Pancreas (tissue), 10 donors: ENCODE measurements at places on chromosomes 13 and 19.

GRCh38 chr13:31699650-31700049 is 39.7 kb upstream of the RXFP2 start:
- no peak for DNase-seq

DNA sequence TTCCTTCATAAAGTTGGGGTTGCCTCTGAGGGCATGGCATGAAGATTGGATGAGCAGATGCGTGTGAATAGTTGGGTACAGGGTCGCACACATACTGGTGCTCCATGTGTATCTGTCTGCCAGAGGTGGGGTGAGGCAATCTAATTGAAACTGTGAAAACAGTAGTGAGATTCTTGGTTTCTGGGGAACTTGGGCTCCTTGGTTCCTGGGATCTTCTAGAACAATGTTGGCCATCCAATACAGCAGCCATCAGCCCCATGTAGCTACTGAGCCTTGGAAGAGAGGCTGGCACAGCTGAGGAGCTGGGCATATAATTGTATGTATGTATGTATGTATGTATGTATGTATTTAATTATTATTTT is 616 bp downstream of the FCHO1 start:
- no peak for DNase-seq

DNA sequence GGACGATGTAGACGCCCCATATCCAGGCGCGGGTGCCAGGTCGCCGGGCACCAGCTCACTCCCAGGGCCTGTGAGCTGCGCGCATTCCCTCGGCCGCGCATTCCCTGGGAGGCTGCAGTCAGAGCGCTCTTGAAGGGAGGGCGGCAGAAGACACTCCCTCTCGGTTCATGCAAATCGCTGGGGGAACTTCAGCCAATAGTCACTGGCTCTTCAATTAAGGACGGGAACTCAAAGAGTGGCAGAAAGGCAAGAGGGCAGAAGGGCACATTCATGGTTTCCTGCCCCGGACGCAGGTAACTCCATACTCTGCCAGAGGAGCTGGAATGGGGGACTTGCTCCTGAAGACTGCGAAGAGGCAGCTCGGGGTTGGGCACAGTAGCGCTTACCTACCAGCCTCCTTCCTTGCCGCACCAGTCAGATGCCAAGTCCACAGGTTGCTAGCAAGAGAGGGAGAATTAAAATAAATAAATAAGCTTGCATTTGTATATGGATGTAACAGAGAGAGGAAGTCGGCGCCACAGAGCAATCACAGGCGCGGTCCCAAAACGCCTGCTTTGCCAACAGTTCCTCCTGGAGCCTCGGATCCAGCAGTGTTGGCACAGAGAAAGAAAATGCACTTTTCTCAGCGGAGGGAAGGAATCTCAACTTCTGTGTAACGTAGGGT is 459 bp downstream of the PCDH20 start:
- peak; percentile 6 for DNase-seq

DNA sequence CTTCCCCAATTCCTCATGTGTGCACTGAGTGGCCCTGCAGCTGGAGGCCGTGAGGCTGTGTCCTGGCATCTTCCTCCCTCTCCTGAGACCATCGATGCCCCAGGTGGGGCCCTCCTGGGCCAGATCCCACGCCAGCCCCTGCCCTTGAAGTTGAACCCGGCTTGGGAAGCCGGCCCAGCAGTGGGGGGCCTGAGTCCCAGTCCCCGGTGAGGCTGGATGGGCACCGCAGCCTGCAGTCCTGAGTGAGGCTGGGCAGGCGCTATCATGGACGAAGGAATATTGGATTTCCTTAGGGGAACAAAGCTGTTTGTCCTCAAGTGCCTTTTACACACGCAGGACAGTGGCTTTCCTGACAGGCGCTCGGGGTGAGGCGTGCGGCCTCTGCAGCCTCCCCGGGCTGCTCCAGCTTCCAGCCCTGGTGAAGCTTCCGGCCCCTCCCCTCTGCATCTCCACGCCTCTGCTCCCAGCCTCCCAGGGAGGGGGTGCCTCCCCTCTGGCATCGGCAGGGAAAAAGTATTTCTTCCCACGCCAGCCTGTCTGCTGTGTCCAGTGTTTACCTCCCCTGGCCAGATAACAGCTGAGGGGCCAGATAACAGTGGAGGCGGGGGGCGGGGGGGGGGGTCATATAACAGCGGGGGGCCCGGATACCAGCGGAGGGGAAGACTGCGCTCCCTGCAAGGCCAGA is 159.5 kb downstream of the KDM4B start:
- DNase-seq = peak; percentile 96

GRCh38 chr13:48904668-48905290 is 70.9 kb upstream of the FNDC3A start:
- no peak for DNase-seq
